Stimulated activated CD4-positive, alpha-beta T cell treated with anti-CD3 and anti-CD28 coated beads, Interleukin-4, amount 100 ng/mL, for 48 hours (primary cell): ENCODE measurements at places on chromosomes 16 and 17.

GRCh38 chr17:28648698-28649097, 3.7 kb upstream of the BLTP2 start:
- DNase-seq, result no peak

DNA sequence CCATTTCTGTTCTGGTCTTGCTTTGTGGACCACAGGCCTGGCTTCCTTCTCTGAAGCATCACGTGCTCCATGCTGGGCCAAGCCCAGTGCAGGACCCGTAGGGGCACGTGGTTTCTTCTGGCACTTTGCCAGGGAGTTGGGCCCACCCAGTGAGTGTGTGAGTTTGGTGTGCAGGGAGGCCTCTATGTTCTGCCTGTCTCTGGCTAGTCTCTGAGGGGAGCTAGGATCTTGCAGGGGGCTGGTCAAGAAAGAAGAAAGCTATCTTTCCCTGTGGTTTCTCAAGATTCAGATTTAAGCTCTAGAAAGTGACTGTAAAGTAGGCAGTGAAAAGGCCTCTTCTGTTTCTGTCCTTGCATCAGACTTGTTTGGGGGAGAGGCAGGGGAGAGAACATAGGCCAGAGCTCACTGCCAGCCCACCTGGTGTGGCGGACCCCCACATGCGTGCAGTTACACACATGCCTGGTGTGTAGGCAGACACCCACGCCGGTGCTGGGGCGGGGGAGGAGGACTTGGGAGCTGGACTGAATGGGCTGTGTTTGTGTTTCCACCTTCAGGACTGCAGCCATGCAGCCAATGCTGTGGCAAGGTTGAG, 11.8 kb downstream of the LASP1 start:
- no peak for DNase-seq

GRCh38 chr17:17911001-17911613, 61.1 kb downstream of the TOM1L2 start:
- DNase-seq, result no peak

- DNase-seq, result no peak
These were observed 16.3 kb downstream of the MEIOC start for GRCh38 chr17:44672479-44673093.

DNA sequence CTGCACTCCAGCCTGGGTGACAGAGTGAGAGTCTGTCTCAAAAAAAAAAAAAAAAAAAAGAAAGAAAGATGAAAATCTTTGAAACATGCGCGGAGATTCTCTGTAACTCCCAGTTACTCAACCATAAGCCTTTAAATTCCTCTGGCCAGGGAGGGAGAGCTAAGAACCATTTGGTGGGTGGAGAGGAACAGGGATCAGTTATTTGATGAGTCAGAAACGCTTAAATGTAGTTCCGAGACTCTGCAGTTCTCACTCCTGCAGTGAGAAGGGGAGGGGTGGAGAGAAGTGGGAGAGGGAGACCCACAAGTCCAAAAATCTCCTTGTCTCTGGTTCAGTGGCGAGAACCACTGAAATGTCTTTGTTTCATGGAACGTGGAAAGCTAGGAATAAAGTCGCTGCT, 266.7 kb downstream of the SOX9 start:
- no peak for DNase-seq

- DNase-seq, result no peak
These were observed 3.1 kb upstream of the CPD start for GRCh38 chr17:30375661-30376060.
